ENCODE measurements at places on chromosomes 1 and 21.

DNA sequence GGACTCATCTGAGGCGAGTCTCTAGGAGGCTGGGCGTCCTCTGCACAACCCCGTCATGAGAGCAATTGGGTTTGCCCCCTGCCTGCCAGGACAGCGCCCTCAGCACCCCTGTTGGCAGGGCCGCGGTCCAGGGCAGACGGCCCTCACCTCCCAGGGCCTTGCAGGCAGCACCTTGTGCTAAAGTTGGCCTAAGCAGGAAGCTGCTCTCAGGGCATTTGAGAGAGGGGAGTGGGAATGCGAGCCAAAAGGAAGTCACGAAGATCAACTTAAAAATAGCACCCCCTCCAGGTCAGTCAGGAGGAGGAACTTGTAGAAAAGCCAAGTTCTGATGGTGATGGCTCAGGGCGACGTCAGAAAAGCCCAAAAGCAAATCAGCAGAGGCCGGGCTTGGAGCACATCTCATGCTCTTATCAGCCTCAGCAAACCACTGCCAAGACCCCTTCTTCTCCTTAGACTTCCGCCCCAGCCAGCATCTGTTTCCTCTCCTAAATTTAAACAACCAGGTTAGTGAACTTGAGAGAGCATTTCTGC lies 12.6 kb upstream of the ADORA3 start:
- H3K27ac ChIP-seq = no peak overlapping the region
- no peak overlapping the region for H3K4me3 ChIP-seq
- no peaks in the 10 kb centered on the region for H3K27me3 ChIP-seq
- no peaks in the 10 kb centered on the region for H3K36me3 ChIP-seq

DNA sequence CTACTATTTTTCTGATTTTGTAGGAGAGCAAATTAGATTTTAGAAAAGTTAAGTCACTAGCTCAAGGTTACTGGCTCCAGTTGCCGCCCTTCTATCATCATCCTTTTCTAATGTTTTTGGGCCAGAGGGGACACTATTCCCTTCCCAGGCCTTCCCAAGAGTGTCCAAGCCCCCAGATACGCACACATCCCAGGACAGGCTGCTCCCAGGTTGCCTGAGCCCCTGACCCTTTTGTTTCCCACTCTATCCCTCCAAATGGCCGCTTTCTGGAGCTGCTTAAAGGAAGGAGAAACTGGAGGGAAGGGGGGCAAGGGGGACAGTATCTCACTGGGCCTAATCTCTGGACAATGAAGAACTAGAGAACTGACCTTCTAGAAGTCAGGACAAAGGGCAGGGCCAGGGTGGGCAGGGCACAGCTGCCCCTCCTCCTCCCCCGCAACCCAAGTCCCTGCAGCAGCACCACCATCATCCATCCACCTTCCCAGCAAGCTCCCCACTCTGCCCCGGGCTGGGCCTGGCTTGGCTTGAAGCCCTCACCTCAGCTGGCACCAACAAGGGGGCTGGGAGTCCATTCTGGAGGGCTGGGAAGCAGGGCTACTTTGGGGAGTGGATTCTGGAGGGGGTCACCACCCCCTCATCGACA lies 1.1 kb upstream of the MAP7D1 start:
- peaks cover 16% of the 10 kb centered on the region for H3K36me3 ChIP-seq
- no peaks in the 10 kb centered on the region for H3K27me3 ChIP-seq
- no peak for DNase-seq
- H3K4me3 ChIP-seq = peak overlapping the region; percentile 90
- peaks cover 33% of the 10 kb centered on the region for H3K4me1 ChIP-seq
- peak overlapping the region; percentile 97 for H3K27ac ChIP-seq

DNA sequence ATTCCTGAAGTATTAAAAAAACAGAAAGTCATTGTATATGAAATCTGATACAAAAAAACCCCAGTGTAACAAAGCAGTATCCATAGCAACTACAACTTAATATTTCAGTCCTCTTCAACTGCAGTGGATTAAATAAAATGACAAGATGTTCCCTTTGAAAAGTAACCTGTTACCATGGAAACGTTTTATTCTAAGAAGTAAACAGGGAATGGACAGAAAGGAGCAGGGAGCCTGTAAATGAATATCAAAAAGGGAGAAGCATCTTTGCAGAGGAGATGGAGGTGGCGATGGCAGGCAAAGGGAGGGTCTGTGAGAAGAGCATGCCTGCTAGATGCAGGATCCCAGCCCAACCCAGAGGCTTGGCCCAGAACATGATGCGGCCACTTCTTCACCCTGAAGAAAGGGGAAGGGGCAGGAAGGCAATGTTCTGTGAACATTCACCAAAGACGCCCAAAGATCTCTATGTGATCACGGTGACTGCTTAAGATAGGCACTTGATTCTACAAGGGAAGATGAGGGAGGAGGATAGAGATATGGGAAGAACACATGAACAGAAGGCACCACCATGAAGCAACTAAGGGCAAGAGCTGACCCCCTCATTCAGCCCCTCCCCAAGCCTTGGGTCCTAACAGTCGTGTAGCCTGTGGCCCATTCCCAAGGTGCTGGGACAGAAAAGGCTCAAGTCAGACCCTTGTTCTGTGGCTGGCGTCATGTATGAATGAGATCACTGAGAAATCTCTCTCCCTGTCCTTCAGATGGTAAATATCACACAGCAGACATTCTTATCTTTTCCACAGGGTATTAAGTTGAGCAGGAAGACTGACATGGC lies 200.0 kb downstream of the SLC45A1 start:
- H3K36me3 ChIP-seq = no peaks in the 10 kb centered on the region
- peak overlapping the region; percentile 42 for H3K27ac ChIP-seq
- no peak overlapping the region for H3K4me3 ChIP-seq
- no peak for DNase-seq
- peaks cover 12% of the 10 kb centered on the region for H3K4me1 ChIP-seq
- no peaks in the 10 kb centered on the region for H3K27me3 ChIP-seq

GRCh38 chr21:30612132-30612531 lies 1.6 kb downstream of the KRTAP6-1 start:
- H3K27me3 ChIP-seq = no peaks in the 10 kb centered on the region
- no peak overlapping the region for H3K4me3 ChIP-seq
- H3K27ac ChIP-seq = no peak overlapping the region
- H3K36me3 ChIP-seq = no peaks in the 10 kb centered on the region

DNA sequence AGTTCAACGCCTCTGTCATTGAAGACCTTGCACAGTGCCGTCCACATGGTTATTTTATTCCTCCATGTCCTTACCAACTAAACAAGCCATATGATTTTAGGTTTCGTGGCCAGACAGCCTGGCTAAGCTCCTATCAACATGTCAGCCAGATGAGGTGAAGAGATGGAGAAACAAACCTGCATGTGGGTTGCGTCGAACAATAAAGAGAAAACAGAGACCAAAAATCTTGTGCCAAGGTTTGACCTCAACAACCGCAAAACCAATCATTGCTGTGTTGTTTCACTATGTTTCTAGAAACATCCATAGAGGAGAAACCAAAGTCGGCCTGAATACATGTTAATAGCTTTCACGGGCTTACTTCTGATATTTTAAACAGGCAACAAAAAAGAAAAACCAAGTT lies 544.6 kb downstream of the SMYD3 start:
- H3K27me3 ChIP-seq = no peaks in the 10 kb centered on the region
- no peak overlapping the region for H3K27ac ChIP-seq
- no peak overlapping the region for H3K4me3 ChIP-seq
- no peaks in the 10 kb centered on the region for H3K36me3 ChIP-seq
